ENCODE measurements at places on chromosomes 16 and 17.

DNA sequence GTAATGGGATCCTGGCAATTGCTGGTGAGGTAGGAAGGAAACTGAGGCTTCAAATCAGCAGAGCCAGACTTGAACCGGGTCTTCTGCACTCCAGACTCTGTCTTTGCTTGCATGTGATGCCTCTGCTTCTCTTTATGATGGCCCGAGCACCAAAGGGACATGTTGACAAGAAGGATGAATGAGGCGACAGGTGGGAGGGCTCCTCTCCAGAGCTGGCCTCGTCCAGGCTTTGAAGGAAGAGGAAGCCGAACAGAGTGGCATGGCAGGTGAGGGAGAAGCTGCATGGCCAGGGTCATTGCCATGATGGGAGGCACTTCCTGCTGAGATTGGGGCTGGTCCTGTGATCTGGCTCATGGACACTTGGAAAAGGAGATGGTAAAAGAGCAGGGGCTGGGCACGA lies 40.8 kb downstream of the AKAP1 start:
- DNase-seq, result no peak

- DNase-seq, result no peak
Measured at GRCh38 chr16:78277321-78278055, 178.0 kb downstream of the WWOX start.

GRCh38 chr17:74008196-74008595 lies 195.3 kb upstream of the RPL38 start:
- DNase-seq, result no peak

DNA sequence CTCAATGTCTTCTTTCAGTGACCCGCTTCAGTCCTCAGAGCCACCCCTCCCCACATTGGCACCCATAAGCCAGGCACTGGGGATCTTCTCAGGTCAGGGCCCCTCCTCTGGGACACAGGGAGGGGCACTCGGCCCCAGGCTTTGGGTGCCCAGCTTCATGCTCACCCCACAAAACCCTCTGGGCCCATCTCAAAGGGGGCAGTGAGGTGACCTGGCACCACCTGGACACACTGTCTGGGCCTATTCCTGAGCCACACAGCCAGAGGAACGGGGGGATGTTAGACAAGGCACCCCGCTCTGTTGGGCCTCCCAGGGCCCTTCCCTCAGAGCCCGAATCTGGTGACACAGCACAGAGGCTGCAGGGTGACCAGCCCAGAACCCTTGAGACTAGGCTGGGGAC lies 36.1 kb downstream of the TNFRSF13B start:
- no peak for DNase-seq

DNA sequence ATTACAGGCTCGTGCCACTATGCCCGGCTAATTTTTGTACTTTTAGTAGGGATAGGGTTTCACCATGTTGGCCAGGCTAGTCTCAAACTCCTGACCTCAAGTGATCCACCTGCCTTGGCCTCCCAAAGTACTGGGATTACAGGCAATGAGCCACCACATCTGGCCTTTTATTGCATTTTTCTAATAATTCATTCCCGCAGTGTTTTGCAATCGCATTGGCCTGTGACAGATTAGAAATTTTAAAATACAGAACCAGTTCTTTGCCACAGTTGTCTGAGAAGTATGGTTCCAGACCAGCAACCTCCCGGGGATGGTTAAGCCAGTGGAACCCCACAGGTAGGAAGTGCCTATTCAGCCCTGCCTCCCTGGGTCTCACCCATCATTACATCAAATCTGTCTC lies 3.2 kb upstream of the CRHR1 start:
- no peak for DNase-seq

DNA sequence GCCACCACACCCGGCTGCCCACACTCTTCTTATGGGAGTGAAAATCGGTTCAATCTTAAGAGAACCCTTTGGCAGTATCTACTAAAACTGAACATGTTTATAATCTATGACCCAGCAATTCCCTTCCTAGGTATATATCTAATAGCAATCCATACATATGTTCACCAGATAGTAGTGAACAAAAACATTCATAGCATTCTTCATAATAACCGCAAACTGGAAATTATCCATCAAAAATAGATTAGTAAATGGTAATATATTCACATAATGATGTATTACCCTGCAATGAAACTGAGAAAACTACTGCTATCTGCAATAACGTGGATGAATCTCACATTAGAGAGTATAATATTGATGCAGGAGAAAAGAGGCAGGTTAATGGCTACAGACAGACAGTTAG lies 23.1 kb downstream of the COPRS start:
- DNase-seq, result no peak

DNA sequence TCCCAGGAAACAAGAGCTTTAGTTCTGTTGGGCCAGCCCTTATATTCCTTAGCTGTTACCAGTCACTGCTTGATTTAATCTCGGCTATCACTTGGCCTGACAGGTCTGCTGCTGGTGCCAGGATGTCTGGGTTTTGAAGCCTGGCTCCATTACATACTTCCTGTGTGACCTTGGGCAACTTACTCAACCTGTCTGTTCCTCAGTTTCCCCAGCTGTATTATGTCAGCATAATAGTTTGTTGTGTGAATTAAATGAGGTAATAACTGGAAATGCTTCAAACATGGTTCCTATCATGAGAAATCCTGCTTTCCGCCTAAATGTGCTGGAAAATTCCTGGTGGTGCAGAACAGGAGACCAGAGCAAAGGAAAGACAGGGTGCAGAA lies 50.6 kb upstream of the STH start:
- no peak for DNase-seq

DNA sequence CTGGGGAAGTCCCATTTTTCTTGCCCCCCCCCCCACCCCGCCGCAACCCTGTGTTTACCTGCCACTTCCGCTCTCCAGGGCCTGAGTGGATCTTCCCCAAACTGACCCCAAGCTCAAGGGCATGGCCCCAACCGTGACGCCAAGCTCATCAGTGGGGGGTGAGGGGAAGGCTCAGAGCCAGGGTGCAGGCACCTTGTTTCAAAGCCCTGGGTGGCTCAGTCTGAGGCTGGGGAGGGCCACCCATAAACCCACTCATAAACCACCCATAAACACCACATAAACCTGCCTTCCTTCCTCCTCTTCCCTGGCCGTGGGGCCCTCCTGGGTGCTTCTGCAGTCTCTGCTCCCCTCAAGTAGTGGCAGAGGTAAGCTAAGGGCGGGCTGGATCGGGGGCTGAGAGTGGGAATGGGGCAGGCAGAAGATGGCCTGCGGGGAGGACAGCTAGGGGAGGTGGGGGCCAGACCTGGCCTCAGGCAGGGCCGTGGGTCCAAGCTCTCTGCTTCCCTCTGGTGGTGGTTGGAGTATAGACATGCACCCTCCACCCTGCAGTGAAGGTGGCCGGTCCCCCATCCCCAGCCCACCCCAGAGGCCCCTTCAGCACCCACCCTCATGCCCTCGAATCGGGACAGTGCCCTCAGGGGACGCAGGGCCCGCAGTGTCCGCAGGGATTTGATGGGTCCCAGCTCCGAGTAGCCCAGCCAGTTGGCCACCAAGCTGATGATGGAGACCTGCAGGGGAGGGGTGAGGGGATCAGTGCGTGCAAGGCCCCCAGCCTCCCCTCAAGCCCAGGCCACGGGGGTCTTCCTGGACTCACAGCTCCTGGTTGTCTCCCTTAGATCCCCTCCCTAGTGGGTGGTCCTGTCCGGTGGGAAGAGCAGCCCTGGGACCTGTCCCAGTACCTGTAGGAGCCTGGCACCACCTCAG lies 14.6 kb upstream of the CD79B start:
- DNase-seq, result no peak

- no peak for DNase-seq
Measured at GRCh38 chr17:72946696-72947095, 145.8 kb downstream of the SLC39A11 start.

- DNase-seq, result no peak
Measured at GRCh38 chr17:57752031-57752905, 7.2 kb upstream of the CCDC182 start.

GRCh38 chr17:35596530-35597233 lies 9.6 kb downstream of the AP2B1 start:
- no peak for DNase-seq

DNA sequence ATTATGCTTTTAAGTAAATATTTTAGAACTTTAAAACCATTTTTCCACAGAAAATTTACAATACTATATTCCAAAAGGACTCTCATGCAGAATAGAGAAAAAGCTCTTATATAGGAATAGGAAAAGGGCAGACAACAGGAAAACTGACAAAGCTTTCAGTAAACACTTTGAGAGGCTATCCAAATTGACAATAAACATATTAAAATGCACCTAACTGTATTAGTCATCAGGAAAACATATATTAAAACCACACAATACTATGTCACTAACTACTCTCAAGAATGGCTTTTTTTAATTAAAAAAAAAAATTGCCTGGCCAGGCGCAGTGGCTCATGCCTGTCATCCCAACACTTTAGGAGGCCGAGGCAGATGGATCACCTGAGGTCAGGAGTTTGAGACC lies 77.3 kb downstream of the CEP112 start:
- no peak for DNase-seq

GRCh38 chr16:14365200-14365851 lies 264.7 kb downstream of the PARN start:
- no peak for DNase-seq

GRCh38 chr17:55264278-55264644 lies 499 bp upstream of the HLF start:
- DNase-seq, result no peak

DNA sequence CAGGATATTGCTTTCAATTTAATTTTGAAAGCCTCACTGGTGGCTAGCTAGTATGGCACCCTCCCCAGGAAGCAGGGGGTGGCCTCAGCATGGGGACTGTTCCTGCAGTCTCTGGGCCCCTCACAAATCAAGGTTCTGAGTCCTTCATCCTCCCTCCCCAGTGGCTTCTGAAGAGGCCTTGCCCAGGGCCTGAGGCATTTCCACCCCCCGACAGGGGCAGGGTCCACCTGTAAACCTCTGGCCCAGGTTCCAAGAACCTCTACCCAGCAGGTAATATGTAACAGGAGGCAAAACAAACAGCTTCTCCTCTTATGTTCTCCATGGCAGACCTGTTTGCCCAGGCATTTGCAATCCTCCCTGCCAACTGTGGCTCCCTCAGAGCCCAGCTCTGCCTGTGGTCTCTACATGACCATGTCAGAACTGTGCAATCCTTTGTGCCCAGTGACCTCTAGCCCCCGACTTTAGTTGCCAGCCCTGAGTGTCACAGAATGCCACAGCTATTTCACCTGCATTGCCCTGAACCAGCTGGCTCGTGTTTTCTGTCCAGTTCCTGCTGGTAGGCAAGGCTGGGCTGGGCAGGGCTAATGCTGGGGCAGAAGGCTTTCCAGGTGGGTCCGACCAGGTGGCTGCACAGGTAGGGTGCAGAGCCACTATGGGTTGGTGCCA lies 14.3 kb downstream of the ACSF2 start:
- no peak for DNase-seq

GRCh38 chr16:11774065-11774626 lies 22.9 kb downstream of the ZC3H7A start:
- DNase-seq, result no peak

DNA sequence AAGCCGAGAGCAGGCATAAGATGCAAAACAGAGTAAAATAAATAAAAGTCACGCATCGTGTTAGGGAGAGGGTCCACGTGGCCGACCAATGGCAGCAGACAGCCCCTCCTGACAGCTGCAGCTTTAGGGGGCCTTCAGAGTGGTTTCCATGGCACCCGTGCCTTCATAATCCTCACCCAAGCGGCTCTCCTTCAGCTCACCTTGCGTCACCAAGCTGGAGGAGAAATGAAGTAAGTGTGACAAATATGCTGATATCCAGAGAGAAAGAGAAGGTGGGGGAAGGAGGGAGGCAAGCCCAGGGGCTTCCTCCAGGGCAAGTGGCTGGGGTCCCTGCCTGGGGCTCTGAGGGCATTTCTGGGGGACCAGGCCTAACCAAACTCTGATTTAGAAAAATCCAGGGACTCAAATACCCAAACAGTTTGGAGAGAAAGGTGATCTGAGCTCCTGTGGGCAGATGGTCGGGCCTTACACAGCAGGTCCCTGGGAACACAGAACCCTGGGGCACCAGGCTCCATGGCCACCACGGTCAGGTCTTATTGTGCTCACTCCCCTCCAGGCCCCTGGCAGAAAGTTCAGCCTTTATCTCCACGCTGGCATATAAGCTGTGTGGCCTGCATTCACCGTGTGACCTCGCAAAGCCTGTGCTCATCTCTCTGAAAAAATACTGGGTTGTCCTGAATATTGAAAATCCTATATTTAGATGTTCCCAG lies 80.7 kb upstream of the TNRC6C start:
- DNase-seq, result no peak

DNA sequence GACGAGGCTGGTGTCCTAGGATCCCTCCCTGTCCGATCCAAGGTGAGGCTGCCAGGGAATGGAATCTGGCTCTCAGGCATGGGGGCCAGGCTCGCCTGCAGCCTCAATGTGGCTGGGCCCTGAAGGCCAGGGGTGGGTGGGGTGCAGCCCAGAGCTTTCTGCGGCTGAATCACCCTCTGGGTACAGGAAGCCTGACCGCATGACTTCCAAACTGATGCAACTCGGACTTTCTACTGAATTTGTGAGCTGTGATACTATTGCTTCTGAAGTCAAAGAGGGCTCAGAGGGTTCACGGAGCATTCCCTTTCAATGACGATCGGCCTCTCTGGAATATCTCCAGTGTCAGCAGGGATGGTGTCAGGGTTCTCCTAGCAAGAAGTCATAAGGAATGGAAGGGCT lies 123.7 kb downstream of the METRNL start:
- no peak for DNase-seq

GRCh38 chr16:9270424-9270823 lies 179.0 kb downstream of the HAPSTR1 start:
- no peak for DNase-seq

DNA sequence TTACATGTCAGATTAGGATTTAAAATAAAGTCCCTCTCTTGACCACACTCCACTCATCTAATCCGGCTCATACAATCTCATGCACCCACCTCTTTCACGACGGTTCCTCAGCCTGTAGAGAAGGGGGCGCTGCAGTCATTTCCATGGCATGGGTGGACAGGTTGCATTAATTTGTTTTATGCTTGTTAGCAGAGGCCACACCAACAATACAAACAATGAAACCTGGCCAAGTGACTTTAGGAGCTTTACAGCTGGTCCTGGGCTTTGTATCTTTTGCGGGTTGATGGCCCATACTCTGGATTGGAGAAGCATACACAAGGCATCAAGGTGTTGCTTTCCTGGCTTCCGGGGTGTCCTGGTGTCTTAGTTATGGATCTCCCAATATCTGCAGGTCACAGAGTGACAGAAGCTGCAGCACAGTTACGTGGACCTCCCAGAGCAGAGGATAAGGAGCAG lies 9.7 kb upstream of the SNF8 start:
- no peak for DNase-seq

GRCh38 chr17:15893658-15894024 lies 51.3 kb upstream of the ADORA2B start:
- DNase-seq, result no peak

DNA sequence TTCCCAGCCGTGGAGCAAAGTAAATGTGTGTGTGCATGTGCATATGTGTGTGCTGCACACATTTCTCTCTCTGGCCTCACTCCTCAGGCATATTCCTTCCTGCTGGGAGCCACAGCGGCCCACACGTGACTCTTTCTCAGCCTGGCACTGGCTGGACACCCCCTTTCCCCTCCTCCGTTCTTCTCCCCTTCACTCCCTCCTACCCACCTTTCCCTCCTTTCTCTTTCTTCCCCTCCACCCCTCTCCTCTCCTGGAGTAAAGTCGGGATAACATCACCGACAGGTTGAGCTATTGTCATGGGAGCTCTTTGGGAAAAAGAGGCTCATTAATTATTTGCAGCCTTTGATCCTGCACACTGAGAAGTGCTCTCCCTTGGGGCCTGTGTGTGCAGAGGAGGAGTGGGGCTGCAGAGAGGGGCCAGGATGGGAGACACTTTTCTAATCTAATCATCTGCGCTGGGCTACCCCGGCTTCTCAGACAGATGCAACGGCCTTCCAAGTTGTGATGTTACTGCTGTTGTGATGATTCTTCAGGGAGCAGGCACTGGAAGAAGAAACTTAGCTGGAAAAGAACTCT lies 126.3 kb upstream of the HSBP1 start:
- no peak for DNase-seq

Data from activated naive CD4-positive, alpha-beta T cell (primary cell).